Body of pancreas (tissue), 4 donors: ENCODE measurements at places on chromosomes 7 and 10. TPM values are rescaled to one million over a fixed set of nuclear protein-coding genes. Genes with fewer than 3 reads are reported as not detected.

Gene DKK1
- not detected for total RNA-seq

Gene CALN1
- total RNA-seq: 1.6 TPM

DNA sequence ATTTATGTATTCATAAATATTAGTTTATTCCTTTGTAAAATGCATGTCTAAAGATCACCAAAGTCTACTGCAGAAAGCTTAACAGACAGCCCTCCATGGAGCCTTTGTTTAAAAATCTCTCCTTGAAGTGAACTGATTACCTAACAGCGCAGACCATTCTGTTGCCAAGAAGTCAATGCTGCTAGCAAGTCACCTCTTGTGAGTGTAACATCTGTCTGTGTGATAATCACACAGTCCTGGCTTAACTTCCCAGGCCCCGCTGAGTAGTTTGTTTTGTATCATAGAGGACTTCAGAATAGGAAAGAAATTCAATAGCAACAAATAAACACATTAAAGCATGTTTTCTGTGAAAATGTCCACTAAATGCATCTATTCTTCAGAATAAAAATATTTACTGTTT is 435.3 kb upstream of the IGFBP3 start:
- DNase-seq: peak; percentile 53

DNA sequence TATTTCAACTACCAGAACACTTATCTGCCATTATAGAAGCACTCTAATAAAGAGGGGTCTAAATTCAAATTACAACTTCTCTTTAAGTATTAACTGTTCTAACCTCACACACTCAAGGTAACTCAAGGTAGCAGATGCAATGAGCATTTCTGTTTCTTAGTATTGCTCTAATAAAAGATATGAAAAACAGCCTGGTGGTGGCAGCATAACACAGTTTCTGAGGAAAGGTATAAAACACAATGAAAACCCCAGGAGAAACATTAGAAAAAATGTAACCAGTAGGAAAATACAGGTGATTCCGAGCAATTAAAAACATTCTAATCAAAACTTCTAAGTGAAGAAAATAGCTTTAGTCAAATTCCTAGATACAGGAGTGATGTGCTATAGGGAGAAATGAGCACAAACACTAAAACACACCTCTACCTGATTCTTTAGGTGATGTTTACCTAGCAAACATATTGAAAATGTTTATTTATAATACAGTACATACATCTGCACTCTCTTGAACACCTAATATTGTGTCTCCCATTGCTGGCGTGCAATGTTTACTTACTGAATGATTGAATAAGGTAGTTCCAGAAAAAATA is 3.5 kb downstream of the MKRN1 start:
- peak; percentile 54 for DNase-seq

GRCh38 chr10:31154996-31155395 is 123.3 kb upstream of the ZNF438 start:
- DNase-seq: no peak
